Activated CD8-positive, alpha-beta memory T cell treated with anti-CD3 and anti-CD28 coated beads, Interleukin-2, amount 10 ng/mL, durations not matched to agents 7 days and 5 days (primary cell): ENCODE measurements at places on chromosomes 13 and 19. TPM values are rescaled to one million over a fixed set of nuclear protein-coding genes. Genes with fewer than 3 reads are reported as not detected.

DNA sequence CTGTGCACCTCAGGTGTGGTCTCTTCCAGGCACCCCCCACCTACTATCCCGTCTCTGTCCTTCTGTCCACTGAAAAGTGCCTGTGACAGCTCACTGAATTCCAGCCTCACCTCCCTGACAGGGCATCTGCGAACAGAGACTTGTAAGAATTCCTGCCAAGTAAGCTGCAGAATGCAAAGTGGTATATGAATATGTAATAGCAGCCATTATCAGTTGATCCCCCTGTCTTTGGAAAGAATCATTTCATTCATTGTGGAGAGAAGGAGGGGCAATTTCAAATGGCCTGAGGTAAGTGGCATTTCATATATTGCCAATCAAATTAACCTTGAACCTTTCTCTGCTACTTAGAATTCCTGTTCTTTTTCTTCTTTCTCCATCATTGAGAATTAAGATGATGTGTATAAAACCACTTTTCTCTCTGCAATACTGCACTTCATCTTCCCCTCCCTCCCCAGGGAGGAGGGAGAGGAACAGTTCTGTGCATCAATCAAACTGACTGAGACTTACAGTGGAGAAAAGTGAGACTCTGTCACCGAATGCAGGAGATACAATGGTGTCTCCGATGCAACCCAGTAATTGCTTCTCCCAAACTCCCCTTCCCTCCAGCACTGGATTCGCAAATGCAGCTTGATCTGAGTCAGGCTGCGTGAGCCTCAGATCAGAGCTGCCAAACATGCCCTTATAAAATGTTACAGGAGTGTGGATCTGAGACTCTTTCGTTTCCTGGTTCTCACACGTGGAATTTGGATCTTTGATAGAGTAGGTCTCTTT lies 91.7 kb downstream of the SLC10A2 start:
- DNase-seq = no peak

GRCh38 chr13:110511509-110512181 lies 49.9 kb downstream of the RAB20 start:
- DNase-seq = no peak

GRCh38 chr13:36068566-36068965 lies 62.6 kb downstream of the DCLK1 start:
- no peak for DNase-seq

GRCh38 chr19:42010245-42011126 lies 16.5 kb upstream of the ATP1A3 start:
- no peak for DNase-seq

DNA sequence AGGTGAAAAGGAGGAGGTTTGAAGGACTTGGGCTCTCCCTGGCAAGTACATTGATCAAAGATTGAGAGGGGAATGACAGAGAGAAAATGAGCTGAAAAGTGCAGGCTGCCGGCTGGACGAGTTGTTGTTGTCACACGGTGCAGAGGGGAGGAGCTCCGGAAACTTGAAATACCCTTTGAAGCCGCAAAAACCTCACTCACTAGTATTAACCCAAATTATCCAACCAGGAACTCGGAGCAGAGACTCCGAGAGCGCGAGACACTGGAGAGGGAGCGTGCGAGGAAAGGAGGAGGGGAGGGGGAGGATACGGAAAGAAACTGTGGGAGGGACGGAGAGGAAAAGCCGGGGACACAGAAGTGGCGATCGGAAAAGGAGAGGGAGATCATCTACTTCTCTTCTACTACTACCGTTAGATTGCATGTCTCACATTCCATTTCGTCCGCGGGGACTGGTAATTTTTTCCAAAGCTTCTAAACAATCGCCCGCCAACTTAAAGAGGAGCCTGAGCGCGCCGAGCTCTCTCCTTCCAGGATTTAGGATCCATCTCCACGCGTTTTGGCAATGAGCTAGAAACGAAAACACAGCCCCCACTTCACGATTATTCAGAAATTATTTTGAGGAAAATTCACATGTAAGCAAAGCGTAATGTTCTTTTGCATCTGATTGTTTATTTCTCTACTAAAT lies at the start of gene DACH1:
Gene DACH1, minus strand, starts transcription at position 74 of the 684 bp plus-strand sequence.
- DNase-seq = no peak

The NDUFS7 gene
- 124 TPM for total RNA-seq

The IGFL2 gene
- total RNA-seq = not detected

The LGI4 gene
- total RNA-seq = not detected

The OR7D2 gene
- not detected for total RNA-seq

The DIAPH3 gene
- total RNA-seq = 34.7 TPM

The ZNF415 gene
- 0.61 TPM for total RNA-seq
